ENCODE measurements at places on chromosomes 1 and 21. TPM values are rescaled to one million over a fixed set of nuclear protein-coding genes. Genes with fewer than 3 reads are reported as not detected.

Gene TIE1
- total RNA-seq = 8.1 TPM

Gene RIMKLA
- total RNA-seq = 14.5 TPM

GRCh38 chr21:16976193-16976592 lies 536.6 kb upstream of the CXADR start:
- no peak for DNase-seq

DNA sequence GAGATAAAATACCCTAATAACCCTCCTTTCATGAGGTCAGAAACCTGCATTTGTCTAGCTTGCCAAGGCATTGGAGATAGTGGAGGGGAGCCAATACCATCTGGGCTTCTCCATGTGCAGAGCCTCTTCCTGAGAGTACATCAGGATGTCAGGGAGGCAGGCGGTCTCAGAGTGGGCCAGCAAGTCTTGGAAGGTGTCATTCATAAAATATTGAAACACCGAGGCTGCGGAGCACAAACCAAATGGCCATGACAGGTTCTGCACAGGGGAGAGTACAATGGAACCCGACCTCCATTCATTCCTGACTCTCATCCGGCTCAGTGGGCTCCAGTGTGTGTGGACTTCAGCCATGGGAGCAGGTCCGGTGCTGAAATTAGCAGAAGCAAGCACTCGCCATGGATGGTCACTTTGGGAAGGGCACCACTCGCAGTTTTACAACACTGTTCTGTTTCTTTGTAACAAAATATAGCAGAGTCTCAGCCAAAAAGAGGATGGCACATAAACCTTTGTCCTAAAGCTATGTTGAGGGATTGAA lies 446.6 kb downstream of the SIPA1L2 start:
- no peak for DNase-seq

DNA sequence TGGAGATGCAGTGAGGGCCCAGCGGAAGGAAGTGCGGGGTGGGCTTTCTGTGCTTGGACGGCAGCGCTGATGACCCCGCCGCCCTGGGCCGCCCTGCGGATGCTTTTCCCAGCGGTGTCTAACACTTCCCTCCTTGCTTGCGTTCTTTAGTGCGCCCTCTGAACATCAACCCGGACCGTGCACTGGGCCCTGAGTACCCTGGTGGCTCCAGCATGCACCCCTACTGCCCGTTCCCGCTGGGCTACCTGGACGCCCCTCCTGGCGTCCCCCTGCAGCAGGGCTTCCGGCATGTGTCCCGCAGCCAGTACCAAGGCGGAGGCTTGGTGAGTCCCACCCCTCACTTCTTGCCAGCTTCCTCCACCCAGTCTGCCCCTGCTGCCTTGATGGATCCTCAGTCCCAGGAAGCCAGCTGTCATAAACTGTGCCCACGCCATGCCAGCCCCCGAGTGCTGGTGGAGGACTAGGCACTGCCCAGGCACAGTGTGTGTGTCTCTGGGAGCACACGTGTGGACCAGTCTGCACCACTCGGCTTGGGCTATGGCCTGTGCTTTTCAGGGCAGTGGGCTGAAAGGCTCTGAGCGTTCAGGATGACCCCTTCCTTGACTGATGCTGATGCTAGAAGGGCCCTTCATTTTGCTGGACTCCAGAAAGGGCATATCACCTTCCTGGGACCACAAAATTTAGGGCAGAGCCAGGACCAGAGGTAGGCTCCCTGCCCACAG lies 2.3 kb downstream of the DMRTB1 start:
- no peak for DNase-seq

Gene STPG1
- 25.4 TPM for total RNA-seq

Gene FAM72A
- total RNA-seq = 3.1 TPM

- DNase-seq = peak; percentile 34
Measured at GRCh38 chr1:53944469-53945182, 873 bp downstream of the IFT25 start.

GRCh38 chr1:39729030-39729429 lies 9.7 kb upstream of the PPIE start:
- DNase-seq = no peak

DNA sequence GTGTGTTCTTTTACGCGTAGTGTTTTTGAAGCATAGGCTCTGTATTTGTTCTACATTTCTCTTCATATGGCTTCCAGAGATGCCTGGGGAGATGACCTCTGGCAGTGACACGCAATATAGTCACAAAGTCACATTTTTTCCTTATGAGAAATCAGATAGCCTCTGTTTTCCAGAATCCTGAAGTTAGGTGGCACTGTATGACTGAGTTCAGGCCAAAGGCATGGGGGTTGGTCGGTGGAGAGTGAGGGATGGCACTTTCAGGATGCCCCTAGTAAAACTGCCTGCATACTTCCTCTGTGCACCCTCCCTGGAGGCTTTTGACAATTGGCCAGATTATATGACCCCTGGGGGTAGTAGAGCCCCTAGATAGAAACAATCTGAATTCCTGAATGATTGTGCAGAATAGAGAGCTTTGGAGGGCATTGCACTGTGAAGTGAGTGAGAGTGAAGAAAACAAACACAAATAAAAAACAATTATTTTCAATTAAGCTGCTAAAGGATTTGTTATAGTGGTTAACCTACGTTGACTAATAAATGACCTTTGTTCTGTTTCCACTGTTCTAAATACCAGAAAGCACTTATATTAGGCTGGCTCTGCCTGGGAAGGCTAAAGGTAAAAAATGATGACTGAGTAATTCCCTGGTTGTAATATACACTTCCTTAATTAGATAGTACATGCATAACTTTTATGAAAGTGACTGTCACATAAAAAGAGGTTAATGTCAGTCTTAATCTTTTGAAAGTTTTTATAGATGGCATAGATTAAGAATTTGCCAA lies 1660.8 kb downstream of the PLA2G4A start:
- DNase-seq = no peak

- DNase-seq = no peak
Measured at GRCh38 chr1:204325944-204326343, 33.8 kb downstream of the PLEKHA6 start.

GRCh38 chr1:65759516-65759915 lies 33.2 kb upstream of the PDE4B start:
- DNase-seq = no peak

- no peak for DNase-seq
Measured at GRCh38 chr21:33861125-33861524, 54.5 kb downstream of the ATP5PO start.

DNA sequence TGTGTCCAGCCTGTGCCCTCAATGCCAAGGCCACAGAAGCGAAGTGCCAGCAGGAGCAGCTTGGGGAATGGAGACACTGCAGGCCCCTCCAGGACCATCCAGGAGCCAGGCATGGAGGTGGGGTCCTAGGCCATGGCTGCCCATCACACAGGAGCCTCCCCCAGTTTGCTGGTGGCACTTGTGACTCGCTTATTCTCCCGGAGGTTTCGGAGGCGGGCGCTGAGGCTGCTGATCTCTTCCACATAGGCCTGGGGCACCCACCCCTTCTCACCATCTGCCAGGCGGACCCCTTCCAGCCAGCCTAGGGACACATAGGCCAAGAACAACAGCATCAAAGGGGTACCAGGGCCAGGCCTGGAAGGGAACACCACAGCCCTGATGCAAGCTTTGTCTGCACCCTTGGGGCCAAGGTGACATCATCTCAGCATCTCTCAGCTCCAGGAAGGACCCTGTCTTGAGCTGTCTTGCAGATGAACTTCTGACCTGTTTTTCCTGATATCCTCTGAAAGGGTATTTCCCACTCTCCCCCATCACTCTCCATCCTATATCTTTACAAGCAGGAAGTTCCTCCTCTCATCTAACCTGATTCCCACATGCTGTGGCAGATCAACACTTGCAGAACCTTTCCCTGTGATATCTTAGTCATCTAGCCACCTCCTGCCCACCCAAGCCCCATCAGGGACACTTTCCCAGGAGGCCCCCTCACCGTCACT lies 13.9 kb downstream of the ARHGEF19 start:
- DNase-seq = peak; percentile 48

GRCh38 chr1:241596633-241597032 lies 43.5 kb downstream of the CHML start:
- no peak for DNase-seq

DNA sequence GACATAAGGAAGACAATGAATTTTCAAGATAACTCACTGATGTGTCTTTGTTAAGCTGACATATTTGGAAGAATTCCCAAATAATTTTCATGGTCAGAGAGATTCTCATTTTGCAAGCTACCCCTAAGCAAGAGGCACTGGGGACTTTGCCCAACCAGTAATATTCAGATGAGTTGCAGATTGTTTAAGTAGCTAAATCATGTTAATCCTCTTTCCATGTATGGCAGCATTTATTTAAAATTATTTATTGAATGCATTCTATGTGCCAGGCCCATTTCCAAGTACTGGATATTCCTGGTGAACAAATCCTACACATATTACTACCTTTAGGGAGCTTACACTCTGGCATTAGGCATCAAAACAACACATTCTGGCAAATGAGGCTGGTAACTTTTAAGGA lies 56.5 kb upstream of the BACH1 start:
- no peak for DNase-seq

DNA sequence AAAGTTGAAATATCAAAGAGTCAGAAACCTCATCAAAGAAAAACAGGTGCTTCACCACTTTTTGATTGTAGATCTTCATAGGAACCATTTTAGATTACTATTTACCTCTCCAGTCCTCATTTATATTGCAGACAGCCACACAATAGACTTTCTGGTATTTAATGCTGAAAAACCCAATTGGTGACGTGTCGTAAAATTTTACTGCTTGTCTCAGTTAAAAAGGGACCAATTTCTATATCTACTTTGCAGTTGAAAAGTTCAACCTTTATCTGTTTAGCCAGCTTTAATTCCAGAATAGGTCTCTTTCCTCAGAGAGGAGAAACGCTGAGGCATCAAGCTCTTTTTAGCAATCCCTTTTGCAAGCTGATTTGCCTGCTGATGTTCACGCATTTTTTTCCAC lies 1722.4 kb downstream of the PLA2G4A start:
- no peak for DNase-seq

- no peak for DNase-seq
Measured at GRCh38 chr1:25933479-25934365, 27.5 kb upstream of the STMN1 start.

Gene AK2
- 147 TPM for total RNA-seq

- no peak for DNase-seq
Measured at GRCh38 chr1:245984390-245985155, 522.5 kb downstream of the SMYD3 start.

- no peak for DNase-seq
Measured at GRCh38 chr1:182580736-182581135, 8.3 kb downstream of the RNASEL start.

Gene ID3
- total RNA-seq = 83.0 TPM
